ENCODE measurements at places on chromosomes 2 and 18. TPM values are rescaled to one million over a fixed set of nuclear protein-coding genes. Genes with fewer than 3 reads are reported as not detected.

Gene THSD7B
- 4.5 TPM for total RNA-seq

Gene EFHD1
- 4.2 TPM for total RNA-seq

Gene SLC40A1
- 261 TPM for total RNA-seq

Gene TEX44
- total RNA-seq: not detected

Gene ARHGAP15
- total RNA-seq: 0.17 TPM

Gene RNF181
- 159 TPM for total RNA-seq

Gene LYG1
- total RNA-seq: 0.16 TPM

Gene AKAIN1
- total RNA-seq: not detected

Gene ELOA2
- not detected for total RNA-seq

Gene TMEM169
- 1.8 TPM for total RNA-seq

Gene LYPD1
- 23.1 TPM for total RNA-seq

Gene SP140L
- 4.0 TPM for total RNA-seq

Gene PLEKHH2
- total RNA-seq: 5.1 TPM

Gene WDR43
- 43.0 TPM for total RNA-seq

GRCh38 chr2:97348265-97348664, 235.3 kb downstream of the ANKRD36 start:
- no peak for DNase-seq

DNA sequence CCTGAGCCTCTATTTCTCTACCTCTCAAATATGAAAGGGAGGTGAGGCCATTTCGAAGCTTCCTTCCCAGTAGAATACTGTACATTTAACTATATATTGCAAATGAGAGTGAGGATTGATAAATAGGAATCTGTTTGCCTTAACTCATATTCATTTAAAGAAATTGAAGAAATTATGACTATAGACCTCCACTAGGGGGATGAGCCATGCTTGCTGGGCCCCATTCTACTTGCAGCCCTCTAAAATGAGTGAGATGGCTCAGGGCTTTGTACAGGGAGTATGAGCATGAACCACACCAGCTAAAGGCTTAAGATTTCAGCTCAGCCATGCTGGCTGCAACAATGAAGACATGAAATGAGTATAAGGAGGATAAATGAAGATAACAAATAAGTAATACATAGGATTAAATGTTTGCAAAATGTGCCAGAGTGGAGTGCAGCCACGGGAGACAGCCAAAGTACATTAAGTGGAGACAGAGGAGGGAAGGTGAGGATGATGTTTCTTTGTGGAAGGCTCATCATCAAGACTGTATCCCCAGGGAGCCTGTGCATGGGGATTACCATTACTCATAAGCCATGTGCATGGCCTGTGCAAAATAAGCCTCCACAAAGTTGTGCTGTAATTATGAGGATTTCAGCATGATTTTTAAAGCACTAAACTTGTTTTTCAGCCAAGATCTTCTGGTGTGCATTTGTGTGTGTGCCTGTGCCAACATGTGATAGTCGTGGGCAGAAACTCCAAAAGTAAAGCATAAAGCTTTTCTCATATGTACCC, 300.8 kb downstream of the CNTNAP5 start:
- peak; percentile 6 for DNase-seq

DNA sequence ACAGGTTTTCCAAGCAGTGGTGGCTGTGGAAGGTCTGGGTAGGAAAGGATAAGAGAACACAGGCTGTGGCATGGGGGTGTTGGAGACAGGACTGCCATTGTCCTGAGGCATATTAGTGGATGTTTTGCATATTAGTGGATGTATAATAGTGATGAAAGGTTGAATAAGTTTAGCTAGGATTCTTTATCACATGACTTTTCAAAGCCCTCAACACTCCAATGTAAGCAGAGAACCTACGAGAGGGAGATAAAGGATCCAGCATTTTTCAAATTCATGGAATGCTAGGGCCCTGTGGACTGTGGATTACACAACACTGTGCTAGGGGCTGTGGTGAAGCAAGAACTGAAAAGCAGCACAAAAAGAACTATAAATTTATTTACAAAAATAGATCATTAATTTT, 63.2 kb downstream of the POLE4 start:
- DNase-seq: peak; percentile 23

- DNase-seq: no peak
Measured at GRCh38 chr2:44668336-44668735, 273.2 kb upstream of the SIX3 start.

DNA sequence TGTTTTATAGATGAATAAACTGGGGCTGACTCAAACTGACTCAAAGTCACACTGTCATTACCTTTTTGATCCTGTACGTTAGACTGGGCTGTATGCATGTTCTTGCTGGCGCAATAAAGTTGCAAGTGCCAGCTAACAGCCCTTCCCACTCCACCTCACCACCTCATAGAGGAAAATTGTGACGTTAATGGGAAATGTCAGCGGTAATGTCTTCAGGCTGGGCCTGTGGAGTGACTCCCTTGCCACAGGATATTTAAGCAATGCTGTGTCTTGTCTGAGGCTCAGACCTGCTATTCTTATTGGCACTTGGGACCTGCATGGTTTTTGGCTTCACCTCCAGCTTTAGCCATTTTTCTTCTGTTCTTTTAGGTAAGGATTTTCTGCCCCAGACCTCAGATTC, 25.2 kb upstream of the CASP10 start:
- DNase-seq: no peak

- no peak for DNase-seq
Measured at GRCh38 chr2:137380610-137381009, 583.7 kb upstream of the HNMT start.

GRCh38 chr2:18484625-18485024, 75.8 kb downstream of the RDH14 start:
- DNase-seq: no peak

DNA sequence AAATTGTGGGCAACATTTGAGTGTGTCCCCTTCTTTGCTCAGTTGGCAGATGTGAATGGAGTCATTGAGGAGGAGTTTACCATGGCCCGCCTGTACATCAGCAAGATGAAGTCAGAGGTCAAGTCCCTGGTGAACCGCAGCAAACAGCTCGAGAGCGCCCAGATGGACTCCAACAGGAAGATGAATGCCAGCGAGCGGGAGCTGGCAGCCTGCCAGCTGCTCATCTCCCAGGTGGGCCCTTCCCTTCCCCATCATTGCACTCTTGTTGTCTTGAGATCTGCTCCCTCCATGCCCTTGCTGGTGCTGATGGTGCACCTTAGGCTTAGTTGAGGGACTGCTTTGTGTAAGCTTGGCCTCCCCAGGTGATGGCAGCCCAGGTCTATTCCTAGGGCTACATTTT, 47.5 kb upstream of the LYPD6B start:
- no peak for DNase-seq

DNA sequence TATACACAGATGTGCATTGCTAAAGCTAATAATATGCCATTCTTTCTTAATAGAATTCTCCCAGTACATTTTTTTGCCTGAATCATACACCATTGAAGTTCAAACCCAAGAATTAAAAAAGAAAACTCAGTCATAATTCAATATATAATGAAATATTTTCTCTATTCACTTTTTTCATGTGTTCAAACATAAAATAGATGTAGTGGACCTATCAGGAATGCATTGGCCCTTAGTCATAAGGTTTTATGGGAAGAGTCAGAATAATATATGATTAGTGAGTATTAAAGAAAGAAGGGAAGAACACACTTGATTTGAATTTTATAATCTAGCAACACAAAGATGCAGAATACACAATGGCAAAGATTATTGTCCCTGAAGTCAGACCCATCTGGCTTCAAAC, 297.0 kb upstream of the COL3A1 start:
- no peak for DNase-seq

- no peak for DNase-seq
Measured at GRCh38 chr18:21912339-21913239, 172.0 kb downstream of the MIB1 start.

DNA sequence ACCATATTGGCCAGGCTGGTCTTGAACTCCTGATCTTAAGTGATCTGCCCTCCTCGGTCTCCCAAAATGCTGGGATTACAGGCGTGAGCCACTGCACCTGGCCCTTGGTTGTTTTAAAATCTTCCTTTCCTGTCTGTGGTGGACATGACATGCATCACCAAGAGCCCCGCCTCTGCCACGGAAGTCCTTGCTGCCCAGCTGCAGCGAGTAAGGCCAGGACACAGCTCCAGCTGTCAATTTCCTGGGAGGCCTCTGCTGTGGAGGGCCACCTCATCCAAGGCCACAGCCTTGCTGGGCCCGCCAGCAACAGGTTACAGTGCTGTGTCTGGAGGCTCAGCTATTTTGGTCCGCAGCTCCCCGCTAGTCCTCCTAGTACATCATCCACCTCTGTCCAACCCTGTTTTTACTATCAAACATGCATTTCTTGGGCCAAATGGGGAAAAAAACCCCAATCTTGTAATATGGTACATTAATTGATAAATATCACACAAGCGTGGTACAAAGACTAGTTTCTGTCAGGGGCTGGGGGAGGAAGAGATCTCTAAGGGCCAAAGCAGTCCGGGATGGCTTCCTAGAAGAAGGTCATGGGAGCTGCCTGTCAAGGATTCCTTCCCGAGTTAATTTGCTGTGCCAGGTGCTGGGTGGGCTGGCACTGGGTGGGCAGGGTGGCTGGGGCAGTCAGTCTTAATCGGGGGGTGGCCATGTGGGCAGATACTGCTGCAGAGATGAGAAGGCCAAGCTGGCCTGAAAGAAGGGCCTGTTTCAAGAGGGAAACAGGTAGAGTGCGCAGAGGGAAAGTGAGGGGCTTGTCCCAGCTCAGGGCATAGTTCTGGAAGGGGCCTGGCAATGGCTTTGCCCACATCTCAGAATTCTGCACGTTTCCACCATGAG, 100.5 kb downstream of the INHBB start:
- no peak for DNase-seq

DNA sequence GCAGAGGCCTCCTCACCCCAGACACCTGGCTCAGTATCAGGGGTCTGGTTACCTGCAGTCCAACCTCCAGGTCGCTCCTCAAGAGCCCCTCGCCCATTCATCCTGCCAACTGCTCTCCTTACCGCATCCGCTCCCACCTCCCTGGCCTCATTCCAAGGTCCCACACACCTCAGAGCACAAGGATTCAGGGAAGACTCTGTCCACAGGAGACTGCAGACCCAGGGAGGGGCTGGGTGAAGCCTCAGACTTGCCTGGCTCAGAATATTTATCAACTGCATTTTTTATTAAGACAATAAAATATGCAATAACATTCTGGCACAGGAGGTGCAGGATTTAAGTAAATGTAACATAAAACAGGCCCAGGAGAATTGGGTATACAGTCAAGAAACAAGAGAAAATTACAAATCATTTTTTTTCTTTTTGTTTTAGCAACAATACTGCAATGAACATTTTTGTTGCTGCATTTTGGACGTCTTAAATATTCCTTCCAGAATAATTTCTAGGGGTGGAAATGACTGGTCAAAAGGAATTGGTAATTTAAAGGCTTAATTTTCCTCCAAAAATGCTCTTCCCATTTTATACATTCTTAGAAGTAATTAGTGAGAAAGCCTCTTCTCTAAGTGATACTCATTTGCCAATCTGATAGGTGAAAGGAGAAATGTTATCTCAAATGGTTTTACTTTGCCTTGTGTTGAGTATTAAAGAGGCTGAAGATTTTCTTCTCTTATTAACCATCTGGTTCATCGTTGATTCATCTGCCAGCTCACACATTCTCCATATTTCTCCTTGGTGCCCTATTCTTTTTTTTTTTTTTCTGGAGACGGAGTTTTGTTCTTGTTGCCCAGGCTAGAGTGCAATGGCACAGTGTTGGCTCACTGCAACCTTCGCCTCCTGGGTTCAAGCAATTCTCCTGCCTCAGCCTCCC, 42.5 kb downstream of the TEX44 start:
- DNase-seq: peak; percentile 3

- no peak for DNase-seq
Measured at GRCh38 chr2:128628996-128629395, 310.3 kb upstream of the HS6ST1 start.

GRCh38 chr2:6748406-6749067, 117.2 kb downstream of the CMPK2 start:
- DNase-seq: no peak

GRCh38 chr2:152251811-152252210, 76.2 kb upstream of the STAM2 start:
- no peak for DNase-seq

DNA sequence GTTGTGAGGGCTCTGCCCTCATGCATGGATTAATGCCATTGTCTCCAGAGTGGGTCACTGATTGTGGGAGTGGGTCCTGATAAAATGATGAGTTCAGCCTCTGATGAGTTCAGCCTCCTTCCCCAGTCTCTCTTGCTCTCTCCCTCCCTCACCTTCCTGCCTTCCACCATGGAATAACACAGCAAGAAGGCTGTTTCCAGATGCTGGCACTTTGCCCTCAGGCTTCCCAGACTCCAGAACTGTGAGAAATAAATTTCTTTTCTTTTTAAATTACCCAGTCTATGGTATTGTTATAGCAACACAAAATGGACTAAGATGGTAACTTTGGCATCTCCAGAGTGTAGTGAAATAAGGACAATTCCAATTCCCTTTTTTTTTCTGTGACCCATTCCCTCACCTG, 47.1 kb upstream of the MAP4K3 start:
- DNase-seq: no peak

DNA sequence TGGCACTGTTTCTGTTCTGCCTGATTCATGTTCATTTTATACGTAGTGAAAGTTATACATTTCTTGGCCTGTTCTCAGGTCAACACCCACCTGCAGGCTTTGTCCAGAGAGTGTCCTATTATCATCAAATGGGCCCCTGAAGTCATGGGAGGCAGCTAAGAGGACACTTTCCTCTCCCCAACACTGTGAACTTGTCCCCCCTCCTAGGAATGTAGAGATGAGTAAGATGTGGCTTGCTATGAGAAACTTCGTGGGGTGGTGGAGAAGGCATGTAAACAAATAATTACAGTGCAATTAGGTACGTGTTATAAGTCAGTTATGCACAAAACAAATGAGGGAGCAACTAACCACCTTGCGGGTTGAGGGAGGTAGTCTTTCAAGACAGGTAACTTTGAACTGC, 57.9 kb downstream of the COL4A3 start:
- no peak for DNase-seq

GRCh38 chr2:241215421-241215820, 26.9 kb downstream of the ANO7 start:
- DNase-seq: no peak

GRCh38 chr2:18932853-18933252, 343.5 kb upstream of the NT5C1B start:
- DNase-seq: no peak

GRCh38 chr18:3450012-3450798, at the start of gene TGIF1:
TSS of gene TGIF1 (plus strand) at chr18:3450172. CDS start at chr18:3450490, 318 bp downstream.
- peak; percentile 93 for DNase-seq

GRCh38 chr2:120401275-120402066, 55.5 kb downstream of the INHBB start:
- DNase-seq: no peak

DNA sequence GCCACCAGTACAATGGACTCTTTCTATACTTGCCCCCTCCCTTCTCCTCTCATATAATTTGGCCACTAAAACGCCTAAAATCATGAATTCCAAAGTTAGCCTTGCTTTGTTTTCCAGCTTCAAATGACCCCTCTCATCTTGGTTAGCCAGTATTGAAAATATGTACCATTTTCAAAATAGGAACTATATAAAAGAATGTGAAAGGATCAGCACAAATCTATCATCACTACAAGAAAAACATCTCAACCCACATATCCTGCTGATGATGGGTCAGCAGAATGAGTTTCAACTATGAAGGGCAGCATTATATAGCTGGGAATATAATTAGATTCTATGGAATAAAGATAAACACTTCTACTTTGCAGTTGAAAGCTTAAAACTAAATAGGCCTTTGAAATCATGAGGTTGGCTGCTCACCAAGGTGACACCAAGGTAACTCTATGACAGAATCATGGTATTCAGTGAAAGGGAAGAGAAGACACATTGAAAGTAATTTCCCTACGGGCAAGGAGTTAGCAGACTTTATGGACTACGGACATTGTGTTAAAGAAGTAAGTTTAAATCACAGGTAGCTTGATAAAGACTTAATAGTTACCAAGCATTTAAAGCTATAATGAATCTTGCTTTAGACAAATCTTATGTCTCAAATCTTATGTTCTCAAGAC, 873.0 kb downstream of the CPS1 start:
- no peak for DNase-seq

All from hepatocyte (in vitro differentiated cells).